Stimulated activated CD8-positive, alpha-beta memory T cell treated with anti-CD3 and anti-CD28 coated beads, Interleukin-7, amount 100 ng/mL, for 4 hours (primary cell): ENCODE measurements at places on chromosomes 5 and 9.

DNA sequence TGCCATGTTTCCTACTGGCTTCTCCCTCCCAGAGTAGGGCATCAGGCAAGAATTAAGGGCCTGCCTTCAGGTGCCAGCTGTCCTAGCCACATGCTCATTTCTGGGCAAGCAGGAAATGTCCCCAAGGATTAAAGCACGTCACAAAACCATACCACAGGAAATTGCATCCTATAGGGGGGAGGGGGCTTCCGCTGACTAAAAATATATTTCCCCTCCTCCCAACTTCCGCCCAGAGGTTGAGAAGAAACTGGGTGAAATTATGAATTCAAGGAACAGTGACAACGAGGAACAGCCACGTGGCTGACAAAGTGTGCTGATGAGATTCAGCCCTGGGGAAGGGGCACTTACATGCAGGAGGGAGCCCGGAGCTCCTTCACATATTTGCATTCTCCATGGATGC lies 4.1 kb downstream of the HBEGF start:
- no peak for DNase-seq

DNA sequence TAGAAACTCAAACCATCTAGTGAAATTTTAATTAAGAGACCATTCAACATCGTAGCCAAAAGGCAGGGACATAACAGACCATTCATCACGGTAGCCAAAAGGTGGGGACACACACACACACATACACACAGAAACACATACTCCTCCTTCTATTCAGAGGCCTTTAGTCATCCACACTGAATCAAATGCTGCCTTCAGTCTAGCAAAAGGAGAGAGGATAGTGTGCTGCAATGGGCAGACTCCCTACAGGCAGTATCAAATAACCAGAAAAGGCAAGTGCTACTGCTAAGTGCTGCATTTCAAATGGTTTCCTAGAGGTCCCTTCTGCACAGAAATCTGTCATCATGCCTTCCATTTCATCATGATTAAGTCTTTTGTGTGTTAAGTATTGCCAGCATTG lies 303.9 kb downstream of the TRIM32 start:
- DNase-seq: no peak

DNA sequence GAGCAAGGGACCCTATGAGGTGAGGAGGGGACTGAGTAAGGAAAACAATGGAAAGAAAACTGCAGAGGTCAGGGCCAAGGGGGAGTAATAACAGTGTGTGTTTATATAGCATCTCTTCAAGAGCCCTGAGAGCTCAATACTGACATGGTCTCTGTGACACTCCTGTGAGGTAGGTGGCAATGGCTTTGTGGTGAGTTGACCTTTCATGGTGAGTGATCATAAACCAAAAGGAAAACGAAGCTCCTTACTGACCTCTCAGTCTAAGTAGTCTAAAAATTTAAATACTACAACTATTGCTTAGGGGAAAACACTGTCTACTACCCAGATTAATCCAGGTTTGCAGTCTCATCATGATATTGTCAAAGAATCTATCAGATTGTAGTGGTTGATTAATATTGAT lies 130.9 kb downstream of the SNCAIP start:
- DNase-seq: no peak

DNA sequence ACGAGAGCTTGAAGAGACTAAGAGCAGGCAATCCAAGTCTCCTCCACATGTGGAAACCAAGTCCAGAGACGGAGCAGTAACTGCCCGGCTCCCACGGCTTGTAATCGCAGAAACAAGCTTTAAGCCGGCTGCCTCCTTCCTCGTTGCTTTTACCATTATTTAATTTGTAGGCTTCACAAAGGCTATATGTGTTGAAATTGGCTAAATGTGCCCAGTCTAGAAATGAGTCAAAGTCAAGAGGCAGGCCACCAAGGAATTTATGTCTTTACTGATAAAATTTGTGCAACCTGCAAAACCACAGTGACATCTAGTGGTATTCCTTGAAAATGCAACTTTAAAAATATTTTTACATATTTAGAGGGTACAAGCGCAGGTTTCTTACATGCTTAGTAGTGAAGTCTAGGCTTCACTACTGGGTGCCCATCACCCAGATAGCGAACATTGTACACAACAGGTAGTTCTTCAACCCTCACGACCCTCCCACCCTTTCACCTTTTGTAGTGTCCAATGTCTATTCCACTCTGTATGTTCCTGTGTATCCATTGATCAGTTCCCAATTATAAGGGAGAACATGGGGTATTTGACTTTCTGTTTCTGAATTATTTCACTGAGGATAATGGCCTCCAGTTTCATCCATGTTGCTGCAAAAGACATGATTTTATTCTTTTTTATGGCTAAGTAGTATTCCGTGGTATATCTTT lies 33.5 kb upstream of the EBF1 start:
- DNase-seq: no peak

GRCh38 chr5:34598177-34598794 lies 57.8 kb upstream of the RAI14 start:
- no peak for DNase-seq

DNA sequence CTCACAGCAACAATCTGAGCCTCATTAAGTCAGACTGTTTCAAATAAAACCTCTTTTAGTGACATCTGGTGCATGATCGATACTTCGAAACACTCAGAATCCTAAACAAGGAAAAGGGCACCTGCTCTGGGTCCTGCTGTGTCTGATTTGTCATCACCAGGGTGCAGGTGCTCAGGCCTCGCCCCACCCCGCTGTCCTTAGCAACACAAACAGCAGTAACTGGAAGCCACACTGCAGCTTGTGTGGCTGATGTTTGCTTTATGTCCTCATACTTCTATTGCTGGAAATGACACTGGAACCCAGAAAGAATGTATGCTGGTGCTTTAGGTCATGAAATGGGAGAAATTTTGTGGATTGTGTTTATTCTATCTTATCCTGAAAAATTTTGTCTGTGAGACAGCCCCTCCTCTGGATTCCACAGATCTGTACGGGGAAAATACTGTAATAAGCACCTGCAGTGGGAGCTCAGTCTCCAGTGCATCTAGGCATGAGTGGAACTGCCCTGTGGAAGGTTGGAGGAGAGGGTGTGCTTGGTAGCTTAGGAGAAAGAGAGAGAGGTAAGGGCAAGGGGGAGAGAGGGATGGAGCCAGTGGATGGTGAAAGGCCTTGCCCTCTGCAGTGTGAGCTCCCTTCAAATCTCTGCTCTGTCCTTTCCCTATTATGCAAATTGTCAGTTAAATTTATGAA lies 284.2 kb downstream of the SMARCA2 start:
- no peak for DNase-seq

- DNase-seq: no peak
Measured at GRCh38 chr9:26504057-26504456, 388.5 kb downstream of the CAAP1 start.

GRCh38 chr9:129587487-129588262 lies 33.2 kb downstream of the C9orf50 start:
- no peak for DNase-seq

DNA sequence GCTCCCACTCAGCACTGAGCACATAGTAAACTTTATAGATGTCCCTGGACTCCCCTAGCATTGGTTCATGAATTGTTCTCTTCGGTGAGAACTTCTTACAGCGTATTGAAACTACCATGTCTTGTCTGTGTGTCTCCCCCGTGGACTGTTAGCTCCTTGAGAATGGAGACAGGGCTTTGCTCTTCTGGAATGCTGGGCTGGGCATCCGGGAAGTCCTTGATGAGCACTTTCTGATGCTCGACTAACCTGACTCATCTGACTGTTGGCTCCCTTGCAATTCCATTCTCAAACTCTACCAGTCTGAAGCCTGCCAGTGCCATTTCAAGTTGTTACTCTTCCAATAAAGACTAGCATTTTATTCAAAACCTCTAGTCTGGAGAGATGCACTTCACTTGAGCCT lies 15.0 kb upstream of the PFDN1 start:
- no peak for DNase-seq

DNA sequence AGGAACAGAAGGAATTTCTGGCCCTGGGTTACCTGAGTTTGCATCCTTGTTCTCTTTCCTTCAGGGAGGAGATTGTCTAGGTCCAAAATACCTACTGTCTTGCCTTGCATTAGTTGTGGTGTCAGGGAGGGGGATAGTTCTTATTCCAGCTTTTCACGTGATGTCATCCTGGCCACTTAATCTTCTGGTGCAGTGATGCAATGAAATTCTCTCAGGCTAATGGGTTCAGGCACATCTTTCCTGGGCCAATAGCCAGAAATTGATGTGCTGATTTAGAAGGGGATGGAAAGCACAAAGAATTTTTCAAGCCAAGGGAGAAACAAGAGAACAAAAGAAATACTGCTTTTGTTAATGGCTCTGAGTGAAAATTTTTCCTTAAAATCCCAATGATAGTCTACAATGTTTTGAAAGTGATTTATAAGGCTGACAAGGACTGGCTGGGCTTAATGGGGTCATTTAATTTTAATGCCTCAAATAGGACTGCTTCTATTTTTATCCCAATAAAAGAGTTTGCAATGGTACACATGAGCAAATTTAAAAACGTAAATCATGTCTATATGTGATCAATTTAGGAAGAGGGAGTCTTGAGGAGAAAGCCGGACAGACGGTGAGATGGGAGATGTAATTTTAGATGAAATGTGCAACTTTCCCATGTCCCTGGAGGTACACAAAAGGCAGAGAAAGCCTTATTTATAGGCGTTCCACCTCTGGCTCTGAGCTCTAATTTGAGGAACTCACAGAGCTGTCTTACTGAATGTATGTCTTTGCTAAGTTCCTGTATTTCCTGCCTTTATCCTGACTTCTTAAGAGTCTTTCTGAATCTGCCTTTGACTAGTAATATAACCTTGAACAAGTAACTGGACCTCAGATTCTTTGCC lies 89.3 kb upstream of the SV2C start:
- no peak for DNase-seq

DNA sequence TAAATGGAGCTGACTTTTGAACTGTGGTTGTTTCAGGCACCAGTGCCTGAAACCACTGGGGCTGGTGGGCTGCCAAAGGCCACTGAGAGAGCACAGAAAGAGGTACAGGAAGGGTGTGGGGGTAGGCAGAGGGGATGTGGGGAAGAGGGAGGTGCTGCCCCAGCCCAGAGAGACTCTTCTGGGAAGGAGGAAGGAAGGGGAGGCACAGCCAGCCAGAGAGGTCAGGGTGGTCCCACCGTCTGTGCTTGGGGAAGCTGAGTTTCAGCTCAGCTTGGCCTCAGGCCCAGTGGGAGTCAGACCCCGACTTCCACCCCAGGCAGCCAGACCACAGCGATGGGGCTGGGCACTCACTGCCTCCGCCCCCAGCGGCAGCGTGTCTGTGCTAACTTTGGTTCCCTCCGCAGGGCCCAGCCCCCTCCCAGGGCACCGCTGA lies 8.6 kb upstream of the PHYKPL start:
- DNase-seq: no peak

DNA sequence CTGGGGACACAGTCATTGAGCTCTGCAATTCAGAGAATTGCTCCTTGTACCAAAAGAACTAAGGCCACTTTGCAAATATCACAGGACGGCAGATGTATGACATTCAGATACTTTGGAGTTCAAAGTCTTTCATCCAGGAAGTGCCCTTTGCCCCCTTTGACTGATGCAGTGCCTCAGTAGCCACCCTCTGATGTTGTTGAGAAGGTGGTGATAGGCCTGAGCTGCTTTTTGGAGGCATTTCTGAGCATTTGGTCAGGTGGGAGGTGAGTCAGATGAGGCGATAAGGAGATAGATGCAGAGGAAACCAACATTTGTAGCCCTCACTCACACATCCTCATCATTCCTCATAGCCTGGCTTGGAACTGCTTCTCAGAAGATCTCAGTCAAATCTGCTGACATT lies 63.4 kb downstream of the ANGPTL2 start:
- no peak for DNase-seq
